ENCODE measurements at places on chromosomes 7 and 10.

DNA sequence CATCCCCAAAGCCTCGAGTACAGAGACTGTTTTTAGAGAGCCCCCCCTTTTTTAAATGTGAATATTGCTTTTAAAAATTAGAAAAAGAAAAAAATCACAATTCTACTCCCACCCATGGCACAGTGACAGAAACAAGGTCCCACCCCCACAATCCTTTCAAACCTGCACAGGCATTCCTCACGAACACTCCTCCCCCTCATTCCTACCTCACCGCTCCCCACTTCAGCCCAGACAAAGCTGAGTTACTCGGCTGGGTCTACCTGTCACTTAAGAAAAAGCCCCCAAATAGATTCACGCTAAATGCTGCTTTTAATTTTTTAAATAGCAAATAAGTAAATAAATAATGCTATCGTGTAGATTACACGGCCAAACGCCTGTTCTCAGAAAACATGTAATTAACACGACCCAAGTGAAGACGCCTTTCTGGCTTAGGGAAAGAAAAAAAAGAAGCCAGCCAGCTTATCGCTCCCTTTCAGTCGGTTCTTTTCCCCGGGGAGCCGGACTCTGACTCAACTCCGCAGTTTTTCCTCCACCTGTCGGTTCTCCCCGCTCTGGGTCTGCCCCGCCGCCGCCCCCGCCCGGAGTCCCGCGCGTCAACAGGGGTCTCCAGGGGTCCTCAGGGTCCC lies 739 bp downstream of the MPP7 start:
- no peak for DNase-seq

DNA sequence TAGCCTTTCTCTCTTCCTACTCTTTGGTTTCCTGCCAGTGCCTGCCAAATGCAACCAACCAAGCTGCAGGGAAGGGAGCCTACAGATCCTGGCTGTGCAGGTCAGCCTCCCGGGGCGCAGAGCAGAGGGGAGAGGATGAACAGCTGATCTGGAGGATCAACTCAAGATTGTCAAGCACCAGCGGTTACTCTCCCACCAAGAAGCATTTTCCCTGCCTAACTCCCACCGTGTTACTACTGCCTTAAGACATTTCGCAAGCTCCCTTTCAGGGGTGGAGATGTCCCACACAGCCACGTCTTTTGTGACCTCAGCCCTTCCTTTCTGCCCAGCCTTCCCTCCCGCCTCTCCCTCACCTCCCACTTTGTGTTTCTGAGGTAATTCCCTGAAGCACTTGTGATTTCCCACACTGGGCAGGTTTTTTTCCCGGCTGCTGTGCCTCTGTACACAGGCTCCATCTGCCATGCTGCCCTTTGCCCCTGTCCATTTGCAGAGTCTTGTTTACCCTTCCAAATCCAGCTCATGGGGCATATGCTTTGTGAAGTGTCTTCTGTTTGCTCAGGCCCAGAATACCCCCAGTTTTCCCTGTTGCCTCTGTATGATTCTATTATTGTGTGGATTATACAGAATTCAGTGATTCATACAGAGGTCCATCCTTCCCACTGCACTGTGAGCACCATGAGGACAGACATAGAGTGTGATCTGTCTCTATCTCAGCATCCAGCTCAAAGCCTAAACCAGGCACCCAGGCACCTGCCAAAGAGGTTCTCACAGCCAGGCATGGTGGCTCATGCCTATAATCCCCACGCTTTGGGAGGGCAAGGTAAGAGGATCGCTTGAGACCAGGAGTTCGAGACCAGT lies 40.9 kb upstream of the PAPSS2 start:
- no peak for DNase-seq

DNA sequence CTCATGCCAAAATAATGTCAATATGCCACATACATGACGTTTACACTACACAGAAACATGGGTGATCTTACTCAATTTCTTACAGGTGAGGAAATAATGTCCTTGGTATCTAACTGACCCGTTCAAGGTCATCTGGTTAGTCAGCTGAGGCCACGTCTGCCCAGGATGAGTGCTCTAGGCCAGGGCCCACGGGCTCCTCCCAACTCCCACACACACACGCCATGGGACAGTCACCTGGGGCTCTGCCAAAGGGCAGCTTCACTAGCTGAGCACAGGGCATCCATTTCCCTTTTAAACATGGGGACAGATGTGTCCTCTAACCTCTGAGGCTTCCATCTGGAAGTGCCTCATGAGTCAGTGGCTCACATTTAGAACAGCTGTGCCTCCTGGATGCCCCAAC lies 123.9 kb downstream of the TNS3 start:
- no peak for DNase-seq

DNA sequence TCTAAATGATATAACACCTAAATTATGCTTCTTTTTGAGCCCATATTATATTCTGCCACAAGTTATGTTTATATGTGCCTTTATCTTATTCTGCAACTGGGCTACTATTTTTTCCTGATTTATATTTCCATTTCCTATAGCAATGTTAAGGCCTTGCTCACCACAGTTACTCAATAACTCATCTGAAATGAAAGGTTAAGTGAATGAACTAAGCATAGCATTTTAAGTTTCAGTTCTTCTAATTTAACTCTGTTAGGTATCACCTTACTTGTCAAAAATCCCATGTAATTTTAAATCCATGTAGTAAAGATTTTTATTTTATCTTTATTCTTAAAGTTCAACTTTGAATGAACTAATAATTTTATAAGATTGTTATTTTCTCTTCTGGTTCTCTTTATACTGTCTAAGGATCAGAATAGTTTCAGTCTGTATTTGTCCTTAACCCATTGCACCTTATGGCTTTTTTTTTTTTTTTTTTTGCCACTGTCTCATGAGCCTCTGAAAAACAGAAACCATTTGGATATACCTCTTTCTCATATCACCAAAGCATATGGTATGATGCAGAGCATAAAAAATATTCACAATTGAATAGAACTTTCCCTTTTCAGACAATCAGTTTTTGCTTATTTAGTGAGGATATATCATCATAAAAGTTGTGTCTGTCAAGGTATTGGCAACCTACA lies 301.8 kb upstream of the ZWINT start:
- DNase-seq: no peak

- no peak for DNase-seq
These were observed 97.0 kb downstream of the BAMBI start for GRCh38 chr10:28774051-28774995.

DNA sequence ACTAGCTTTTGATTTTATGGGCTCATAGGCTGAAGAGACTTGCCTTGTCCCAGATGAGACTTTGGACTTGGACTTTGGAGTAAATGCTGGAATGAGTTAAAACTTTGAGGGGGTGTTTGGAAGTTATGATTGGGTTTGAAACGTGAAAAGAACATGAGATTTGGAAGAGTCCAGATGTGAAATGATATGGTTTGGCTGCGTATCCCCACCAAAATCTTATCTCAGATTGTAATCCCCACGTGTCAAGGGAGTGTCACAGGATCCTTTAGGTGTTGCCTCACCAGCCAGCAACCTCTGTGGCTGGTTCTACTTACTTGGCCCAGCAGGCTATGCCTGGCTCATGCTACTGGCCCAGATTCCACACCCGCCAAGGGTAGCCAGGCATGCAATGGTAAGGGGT lies 119.6 kb upstream of the NPY start:
- DNase-seq: no peak

DNA sequence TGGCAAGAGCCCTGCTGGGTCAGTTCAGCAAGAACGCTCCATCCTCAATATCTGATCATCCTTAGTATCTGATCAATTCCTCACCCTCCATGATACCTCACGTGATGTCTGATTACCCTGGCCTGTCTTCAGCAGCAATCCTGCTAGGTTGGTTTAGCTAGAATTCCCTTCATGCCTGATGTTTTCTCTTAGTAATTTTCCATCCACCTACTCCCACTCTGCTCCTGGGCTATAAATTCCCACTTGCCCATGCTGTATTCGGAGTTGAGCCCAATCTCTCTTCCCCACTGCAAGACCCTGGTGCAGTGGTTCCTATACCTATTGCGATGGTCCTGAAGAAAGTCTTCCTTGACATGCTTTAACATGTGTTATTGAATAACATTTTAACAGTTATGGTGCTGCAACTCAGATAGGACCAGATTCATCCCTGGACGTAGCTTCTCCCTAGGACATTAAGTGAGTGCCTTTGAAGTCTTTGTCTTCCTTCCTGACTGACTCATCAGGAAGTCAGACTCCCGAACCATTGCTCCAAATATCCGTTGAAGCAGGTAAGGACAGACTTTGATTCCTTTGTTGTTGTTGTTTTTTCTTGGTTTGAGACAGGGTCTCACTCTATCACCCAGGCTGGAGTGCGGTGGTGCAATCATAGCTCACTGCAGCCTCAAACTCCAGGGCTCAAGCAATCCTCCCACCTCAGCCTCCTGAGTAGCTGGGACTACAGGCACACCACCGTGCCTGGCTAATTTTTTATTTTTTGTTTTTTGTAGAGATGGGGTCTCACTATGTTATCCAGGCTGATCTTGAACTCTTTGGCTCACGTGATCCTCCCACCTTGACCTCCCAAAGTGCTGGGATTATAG lies 29.4 kb upstream of the CLDN3 start:
- no peak for DNase-seq

Data from activated CD8-positive, alpha-beta T cell treated with anti-CD3 and anti-CD28 coated beads, Interleukin-2, amount 10 ng/mL, durations not matched to agents 7 days and 5 days (primary cell).